Peyer's patch (tissue), 4 donors: ENCODE measurements at places on chromosomes 7 and 10. TPM values are rescaled to one million over a fixed set of nuclear protein-coding genes. Genes with fewer than 3 reads are reported as not detected.

The PDZD7 gene
- 58.7 TPM for total RNA-seq

The GPR37 gene
- total RNA-seq, result not detected

The GLCCI1 gene
- total RNA-seq, result 8.1 TPM

The SFTPA1 gene
- total RNA-seq, result not detected

The RPEL1 gene
- total RNA-seq, result 0.88 TPM

The CPVL gene
- total RNA-seq, result 6.3 TPM

The TASOR2 gene
- total RNA-seq, result 160 TPM

The TACC2 gene
- 91.6 TPM for total RNA-seq

The TLX1 gene
- not detected for total RNA-seq

The WEE2 gene
- not detected for total RNA-seq

The CLRN3 gene
- 98.5 TPM for total RNA-seq

The GPR26 gene
- total RNA-seq, result not detected

The NRP1 gene
- 19.5 TPM for total RNA-seq

The SLC18A3 gene
- total RNA-seq, result not detected

The ADGRA1 gene
- not detected for total RNA-seq

The TMEM225B gene
- total RNA-seq, result not detected

The GARIN1A gene
- total RNA-seq, result 3.6 TPM

The FAM131B gene
- total RNA-seq, result 0.66 TPM
